ENCODE measurements at places on chromosomes 4 and X.

GRCh38 chrX:118751950-118752783 is 24.8 kb downstream of the IL13RA1 start:
- DNase-seq, result no peak

GRCh38 chrX:72110876-72111708 is 20.6 kb downstream of the RTL5 start:
- DNase-seq, result no peak

- no peak for DNase-seq
Observed at GRCh38 chrX:3576886-3577501, 136.5 kb downstream of the PRKX start.

DNA sequence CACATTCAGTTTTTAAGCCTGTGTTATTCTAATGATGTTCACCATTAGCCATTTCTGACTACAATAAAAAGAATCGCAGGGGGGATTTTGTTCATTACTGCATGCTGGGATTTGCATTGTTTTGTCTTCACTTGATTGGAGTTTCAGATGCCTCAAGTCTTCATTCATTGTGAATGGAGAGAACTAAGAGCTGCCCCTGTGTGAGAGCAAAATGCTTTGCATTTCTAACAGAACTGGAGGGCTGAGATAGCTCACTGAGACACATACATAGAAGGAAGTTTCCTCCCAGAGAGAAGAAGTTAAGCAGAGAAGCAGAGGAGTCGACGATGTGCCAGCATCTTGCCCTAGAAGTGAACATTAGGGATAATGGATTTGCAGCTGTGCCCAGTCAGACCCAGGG is 113.5 kb upstream of the GATB start:
- no peak for DNase-seq

DNA sequence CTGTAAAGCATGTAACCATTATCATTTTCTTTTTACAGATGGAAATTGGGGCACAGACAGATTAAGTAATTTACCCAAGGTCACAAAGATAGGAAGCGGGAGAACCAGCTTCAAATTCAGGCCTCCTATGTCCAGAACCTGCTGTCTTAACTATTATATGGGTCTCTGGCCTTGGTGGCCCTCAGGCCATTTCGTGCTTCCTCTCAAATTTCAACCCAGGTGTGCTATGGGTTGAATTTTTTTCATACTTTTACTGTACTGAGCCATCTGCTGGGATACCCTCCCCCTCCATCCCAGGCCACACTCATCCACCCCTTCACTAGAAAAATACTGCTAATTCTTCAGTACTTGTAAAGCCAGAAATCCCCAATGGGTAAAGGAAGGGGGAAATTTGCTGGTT is 42.3 kb downstream of the KLF3 start:
- DNase-seq, result no peak

All from caudate nucleus (tissue), 63 donors.